ENCODE measurements at places on chromosomes 11 and 22.

- DNase-seq = no peak
Observed at GRCh38 chr11:41878095-41878494, 418.6 kb upstream of the LRRC4C start.

DNA sequence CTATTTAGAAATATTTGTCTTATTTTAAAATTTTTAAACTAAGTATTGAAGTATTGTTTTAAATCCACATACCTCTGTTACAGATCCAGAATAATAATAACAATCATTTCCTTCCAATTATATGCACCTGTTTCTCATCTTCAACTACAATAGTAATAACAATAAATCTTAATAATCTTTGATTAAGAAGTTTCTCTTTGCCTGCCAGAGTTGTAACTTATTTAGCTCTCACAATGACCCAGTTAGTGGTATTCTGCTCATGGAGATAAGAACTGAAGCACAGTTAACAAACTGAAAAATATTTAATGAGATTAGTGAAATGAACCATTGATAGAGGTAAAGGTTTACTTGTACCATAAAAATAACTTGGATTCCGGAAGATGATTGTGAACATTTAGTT is 796.3 kb downstream of the LUZP2 start:
- DNase-seq = no peak

GRCh38 chr11:64721359-64721699 is 1.7 kb downstream of the NRXN2 start:
- no peak for DNase-seq

DNA sequence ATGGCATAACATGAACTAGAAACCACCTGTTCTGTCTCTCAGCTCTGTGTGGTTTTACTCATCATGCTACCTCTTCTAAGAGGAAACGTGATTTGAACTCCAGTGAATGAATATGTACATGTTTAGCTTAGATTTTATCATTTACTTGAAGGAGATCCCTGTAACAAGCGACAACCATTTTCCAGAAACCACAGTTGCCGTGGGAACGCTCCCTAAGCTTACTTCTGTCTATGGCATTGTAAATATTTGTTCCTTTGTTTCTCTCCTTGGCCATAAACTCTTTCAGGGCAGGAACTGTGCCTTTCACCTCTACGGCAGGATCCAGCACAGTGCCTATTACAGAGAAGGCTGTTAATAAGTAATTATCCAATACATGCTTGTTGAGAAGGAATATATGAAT is 17.1 kb upstream of the TPH1 start:
- DNase-seq = no peak

GRCh38 chr11:21656065-21656464 is 536.8 kb upstream of the ANO5 start:
- no peak for DNase-seq

GRCh38 chr22:42412744-42413333 is 19.4 kb downstream of the NFAM1 start:
- no peak for DNase-seq

Data from NCI-H1417 treated with DMSO at 0.1 percent for 48 hours (cell line).